MG63 (cell line): ENCODE measurements at places on chromosomes 7 and 10. TPM values are rescaled to one million over a fixed set of nuclear protein-coding genes. Genes with fewer than 3 reads are reported as not detected.
A peak's percentile ranks its signal among the peaks of the same experiment; 100 is the strongest.

- no peak for DNase-seq
Observed at GRCh38 chr7:3304131-3304530, 3.1 kb downstream of the SDK1 start.

The COBL gene
- total RNA-seq = 0.03 TPM in 1 of 2 replicates, not detected in the other

GRCh38 chr7:88040694-88041093 is 106.6 kb downstream of the ADAM22 start:
- DNase-seq = peak; percentile 2

GRCh38 chr7:77420986-77421672 is 5.0 kb upstream of the GSAP start:
- no peak for DNase-seq

The CNPY4 gene
- total RNA-seq = 11.4 and 26.6 TPM in 2 replicates

The FAM131B gene
- 0.63 and 0.84 TPM in 2 replicates for total RNA-seq
